ENCODE measurements at places on chromosomes 7 and 10. TPM values are rescaled to one million over a fixed set of nuclear protein-coding genes. Genes with fewer than 3 reads are reported as not detected.

Gene ZNF503
- total RNA-seq, result 18.5 TPM

Gene CTAGE8
- total RNA-seq, result 2.4 TPM

Gene RBP4
- total RNA-seq, result 2.1 TPM

Gene PRKCQ
- not detected for total RNA-seq

Gene RBM20
- total RNA-seq, result not detected

Gene FXYD4
- not detected for total RNA-seq

Gene H2BK1
- not detected for total RNA-seq

GRCh38 chr10:75334720-75335119 lies 66.8 kb downstream of the ZNF503 start:
- DNase-seq, result peak; percentile 66

DNA sequence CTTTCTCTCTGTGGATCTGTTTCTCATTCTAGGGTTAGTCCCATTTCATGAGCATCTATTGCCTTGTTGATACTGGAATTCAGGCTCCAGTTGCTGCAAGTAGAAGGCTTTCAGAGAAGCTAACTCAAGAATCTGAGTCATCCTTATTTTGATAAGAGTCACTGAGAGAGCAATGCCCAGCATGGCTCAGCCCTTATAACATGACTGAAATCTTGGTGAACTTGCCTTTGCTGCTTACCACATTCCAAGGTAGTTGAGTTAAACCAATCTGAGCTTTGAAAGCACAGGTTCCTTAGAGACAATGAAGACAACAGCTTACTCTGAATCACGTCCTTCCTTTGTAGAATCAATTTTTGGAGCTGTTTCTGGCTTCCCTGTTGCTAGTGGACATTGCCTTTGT lies 53.6 kb upstream of the CHCHD3 start:
- no peak for DNase-seq

- no peak for DNase-seq
These were observed 55.9 kb downstream of the ITIH5 start for GRCh38 chr10:7610651-7611389.

DNA sequence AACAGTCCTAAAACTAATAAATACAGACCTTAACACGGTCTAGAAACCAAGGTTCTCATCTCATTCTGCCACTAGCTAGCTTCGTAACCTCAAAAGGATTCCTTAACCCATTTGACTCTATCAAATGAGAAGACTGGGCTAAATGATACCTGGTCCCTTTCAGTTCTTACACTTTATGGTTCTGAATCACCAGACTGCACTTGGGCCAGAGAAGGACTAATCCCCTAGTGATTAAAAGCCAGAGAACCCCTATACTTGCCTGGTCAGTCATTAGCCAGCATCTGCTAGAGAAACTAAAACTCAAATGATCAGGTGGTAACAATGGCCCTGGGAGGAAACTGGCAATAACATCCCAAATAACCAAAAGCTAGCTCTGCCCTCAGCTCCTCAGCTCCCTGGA lies 16.8 kb downstream of the TMEM243 start:
- DNase-seq, result no peak

DNA sequence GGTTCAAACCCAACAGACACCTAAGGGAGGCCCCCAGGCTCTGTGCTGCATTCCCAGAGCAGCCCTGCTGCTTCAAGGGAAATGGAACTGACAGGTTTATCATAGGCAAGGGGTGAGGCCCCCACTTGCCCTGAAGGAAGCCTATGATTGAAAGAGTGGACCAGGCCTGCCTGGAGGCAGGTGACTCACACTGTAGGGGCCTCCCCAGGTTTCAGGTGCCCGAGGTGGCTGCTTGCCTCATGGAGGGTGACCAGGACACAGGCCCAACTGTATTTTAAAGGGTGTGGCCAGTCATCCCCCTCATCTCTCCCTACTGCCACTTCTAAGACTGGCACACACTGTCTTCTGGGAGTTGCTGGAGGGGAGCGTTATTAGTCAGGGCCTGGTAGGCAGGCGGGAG lies 85.4 kb downstream of the ATXN7L1 start:
- no peak for DNase-seq

DNA sequence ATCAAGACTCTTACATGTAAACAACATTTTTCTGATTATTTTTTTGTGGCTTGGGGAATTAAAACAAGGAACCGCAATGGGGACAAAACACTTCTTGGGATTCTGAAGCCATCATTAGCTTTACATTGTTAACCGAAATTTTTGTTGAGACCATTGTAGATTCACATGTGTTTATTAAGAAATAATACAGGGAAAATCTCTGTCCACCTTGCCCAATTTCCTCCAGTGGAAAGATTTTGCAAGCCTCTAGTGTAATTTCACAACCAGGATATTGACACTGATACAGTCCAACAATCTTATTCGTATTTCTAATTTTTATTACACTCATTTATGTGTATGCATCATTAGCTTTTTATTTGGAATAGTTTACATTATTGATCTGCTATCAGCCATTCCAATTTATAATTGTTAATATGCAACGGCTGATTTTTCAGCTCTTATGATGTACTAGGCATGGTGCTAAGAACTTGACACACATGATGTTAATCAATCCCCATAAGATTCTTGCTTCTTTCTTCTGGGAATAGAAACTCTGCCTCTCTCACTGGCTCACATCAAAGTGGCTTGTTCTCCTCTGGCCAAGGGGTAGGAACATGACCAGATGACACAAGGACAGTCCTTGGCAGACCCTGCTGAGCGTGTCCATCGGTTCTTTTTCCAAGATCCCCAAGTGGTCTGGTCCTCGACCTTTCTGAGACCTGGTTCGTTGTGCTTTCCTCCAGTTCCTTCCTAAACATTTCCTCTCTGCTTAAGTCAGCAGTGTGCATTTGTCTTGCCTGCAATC lies 137.6 kb downstream of the ADAM12 start:
- no peak for DNase-seq

DNA sequence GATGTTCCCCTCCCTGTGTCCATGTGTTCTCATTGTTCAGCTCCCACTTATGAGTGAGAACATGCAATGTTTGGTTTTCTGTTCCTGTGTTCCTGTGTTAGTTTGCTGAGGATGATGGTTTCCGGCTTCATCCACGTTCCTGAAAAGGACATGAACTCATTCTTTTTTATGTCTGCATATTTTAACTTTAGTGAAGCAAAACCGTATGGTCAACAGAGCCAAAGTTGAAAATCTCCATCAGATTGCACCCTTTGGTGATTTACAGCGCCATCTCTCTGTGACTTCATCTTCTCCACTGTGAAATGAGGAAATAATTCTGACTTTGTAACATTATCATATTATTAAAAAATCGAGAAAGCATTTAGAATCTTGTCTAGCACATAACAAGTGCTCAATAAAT lies 132.3 kb upstream of the PLXDC2 start:
- no peak for DNase-seq

GRCh38 chr7:34153656-34154270 lies 248.4 kb downstream of the BMPER start:
- no peak for DNase-seq

- no peak for DNase-seq
These were observed 74.5 kb downstream of the AFAP1L2 start for GRCh38 chr10:114329634-114330365.

DNA sequence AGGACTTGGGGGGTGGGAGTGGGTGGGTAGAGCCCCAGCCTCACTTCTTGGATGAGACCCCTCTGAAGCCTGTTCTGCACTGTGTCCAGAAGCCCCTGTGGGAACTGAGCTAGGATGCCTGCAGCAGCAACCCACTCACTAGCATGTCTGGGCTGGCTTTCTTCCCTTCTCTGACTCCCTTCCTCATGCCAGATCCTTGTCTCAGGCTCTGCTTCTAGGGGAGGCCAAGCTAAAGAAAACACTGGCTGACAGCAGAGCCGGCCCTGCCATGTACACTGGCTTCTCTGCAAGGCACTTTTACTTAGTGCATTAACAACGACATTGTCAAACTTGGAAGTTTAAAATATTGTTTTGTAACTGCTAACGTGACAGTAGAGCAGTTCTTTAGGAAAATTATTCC lies 50.2 kb downstream of the ARHGAP22 start:
- DNase-seq, result no peak

DNA sequence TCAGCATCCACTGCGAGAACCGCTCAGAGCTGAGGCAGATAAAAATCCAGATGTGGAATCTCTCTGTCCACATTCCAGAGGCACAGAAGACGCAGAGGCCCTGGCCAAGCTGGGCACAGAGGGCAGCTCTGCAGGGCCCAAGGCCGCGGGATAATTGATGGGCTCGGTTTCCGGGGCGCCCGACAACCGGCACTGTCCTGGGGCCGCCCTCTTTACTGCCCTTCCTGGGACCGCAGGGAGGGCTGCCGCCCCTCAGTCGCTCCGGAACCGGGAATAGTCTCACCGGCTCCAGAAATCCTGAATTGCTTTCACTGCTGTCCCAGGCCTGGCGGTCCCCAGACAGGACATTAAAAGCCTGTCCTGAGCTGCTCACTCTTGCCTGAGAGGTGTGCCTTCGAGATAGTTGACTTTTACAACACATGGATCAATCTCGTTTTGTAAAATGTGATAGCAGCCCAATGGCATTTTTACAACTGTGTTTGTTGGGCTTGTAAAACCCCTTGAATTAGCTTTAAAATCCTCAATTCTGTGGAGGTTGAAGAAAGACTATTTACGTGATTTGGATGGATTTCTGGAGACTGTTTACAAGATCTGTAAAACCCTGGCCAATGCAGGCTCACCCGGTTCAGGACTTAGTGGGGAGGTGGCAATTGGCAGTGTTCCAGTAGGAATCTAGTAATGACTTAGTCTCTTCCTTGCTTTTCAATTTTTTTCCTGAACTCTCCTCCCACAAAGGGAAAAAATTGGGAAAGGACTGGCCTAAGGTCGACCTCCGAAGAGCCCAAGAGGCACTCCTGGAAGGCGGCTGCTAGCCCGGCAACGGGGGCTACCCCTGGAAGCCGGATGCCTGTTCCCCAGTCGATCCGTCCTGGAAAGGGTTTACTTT lies 1.4 kb upstream of the HOXA6 start:
- DNase-seq, result peak; percentile 89
